Activated CD4-positive, alpha-beta T cell treated with anti-CD3 and anti-CD28 coated beads, Interleukin-2, amount 50 U/mL, for 4 hours (primary cell): ENCODE measurements at places on chromosomes 5 and 9.

DNA sequence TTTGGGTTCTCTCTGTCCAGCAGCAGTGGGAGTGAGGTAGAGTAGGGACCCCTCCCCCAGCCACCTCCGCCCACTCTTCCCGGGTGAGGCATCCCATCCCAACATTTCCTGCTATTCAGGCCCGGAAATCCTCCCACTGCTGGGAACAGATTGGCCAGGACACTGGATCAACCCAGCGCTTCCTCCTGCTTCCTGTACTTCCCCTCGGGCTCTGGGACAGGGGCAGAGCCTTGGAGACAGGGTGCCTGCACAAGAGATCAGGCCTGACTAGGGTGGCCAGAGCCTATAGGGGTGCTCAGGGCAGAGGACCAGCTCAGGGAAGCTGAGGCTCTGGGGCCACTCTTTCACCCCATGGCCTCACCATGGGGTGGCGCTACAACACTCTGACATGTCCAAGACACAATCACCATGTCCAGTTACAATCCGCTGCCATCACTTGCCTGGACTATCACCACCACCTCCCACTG lies 14.5 kb downstream of the SH2D3C start:
- no peak for DNase-seq

- no peak for DNase-seq
These were observed 7.4 kb downstream of the SEMA5A start for GRCh38 chr5:9538504-9538903.

DNA sequence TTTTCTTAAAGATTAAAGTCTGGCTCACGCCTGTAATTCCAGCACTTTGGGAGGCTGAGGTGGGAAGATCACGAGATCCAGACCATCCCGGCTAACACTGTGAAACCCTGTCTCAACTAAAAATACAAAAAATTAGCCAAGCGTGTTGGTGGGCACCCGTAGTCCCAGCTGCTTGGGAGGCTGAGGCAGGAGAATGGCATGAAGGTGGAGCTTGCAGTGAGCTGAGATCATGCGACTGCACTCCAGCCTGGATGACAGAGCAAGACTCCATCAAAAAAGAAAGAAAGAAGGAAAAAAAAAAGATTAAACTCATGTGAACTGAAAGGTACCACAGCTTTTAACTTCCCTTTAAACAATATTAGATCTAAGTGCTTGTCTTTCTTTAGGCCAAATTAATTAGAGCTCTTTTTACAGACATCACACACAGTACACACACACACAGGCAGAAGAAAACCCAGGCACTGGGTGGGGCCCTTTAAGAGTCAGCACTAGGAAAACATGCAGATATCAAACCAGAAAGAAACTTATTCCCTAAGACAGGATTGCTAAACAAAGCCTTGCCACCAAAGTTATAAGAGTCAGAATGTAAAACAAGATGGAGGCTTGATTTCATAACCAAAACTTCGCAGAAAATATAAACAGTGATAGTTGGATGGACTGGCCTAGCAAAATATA lies 29.3 kb upstream of the UHRF2 start:
- DNase-seq: no peak

GRCh38 chr9:137110911-137111787 lies 3.4 kb downstream of the DPP7 start:
- DNase-seq: no peak

- DNase-seq: no peak
These were observed 101.1 kb downstream of the LMNB1 start for GRCh38 chr5:126878085-126878484.
